ENCODE measurements at places on chromosomes 3 and 15.

- ATAC-seq = no peak
Measured at GRCh38 chr3:158104431-158104921, 1.7 kb downstream of the SHOX2 start.

GRCh38 chr3:176906046-176906905 lies 291.0 kb downstream of the TBL1XR1 start:
- ATAC-seq = no peak

DNA sequence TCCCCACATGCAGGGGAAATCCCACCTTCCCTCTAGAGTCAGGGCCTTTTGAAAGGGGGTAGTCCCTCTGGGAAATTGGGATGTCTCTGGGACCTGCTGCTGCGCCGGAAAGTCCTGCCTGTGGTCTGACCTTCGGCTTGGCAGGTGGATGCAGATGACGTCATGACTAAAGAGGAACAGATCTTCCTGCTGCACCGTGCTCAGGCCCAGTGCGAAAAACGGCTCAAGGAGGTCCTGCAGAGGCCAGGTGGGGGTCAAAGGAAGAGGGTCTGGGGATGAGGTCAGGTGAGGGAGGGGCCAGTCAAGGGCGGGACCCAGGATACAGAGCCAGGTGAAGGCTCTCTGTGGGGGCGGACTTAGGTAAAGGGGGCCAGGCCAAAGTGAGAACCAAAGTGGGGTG lies 16.2 kb downstream of the PTH1R start:
- ATAC-seq = no peak

DNA sequence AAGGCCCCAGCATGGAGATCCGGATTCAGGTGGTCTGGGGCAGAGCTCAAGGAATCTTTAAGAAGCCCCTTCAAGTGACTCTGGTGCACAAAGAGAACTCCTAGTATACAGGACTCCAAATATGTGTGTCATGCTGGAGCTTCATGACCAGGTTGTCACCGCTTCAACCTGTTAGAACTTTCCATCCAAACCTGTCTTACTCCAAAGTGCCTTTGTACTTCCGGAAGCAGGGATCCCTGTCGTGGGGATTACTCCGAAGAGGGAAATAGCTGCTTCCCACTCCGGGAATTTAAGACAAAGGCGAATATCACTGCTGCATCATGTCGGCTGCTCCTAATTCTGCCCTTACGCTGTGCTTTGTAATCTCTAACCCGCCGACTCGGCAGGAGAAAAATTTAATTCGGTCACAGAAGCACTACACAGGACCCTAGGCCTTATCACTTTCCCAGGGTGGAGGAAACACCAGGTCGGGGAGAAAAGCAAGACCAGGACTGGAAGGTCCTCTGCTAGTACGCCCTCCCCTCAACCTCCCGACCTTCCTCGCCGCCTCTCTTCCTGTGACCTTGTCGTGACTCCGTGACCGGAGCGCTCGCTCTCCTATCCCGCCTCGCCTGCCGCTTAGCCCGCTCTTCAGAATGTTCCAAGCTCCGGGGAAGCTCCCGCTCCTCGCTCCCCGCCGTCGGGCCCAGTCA lies 730 bp downstream of the HIGD1A start:
- peak; percentile 17 for ATAC-seq

DNA sequence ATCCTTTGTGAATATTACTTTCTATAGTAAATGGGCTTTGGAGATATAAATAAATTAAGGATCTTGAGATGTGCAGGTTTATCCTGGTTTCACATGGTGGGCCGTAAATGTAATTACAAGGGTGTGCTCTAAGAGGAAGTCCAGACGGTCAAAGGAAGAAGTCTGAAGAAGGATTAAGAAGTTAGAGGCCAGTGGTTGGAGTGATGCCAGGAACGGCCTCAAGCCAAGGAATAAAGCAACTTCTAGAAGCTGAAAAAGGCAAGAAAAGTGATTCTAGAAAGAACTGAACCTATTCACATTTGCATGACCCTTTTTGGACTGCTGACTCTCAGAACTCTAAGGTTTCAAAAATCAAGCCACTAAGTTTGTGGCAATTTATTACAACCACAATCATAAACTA lies 981.3 kb upstream of the ALCAM start:
- ATAC-seq = no peak

DNA sequence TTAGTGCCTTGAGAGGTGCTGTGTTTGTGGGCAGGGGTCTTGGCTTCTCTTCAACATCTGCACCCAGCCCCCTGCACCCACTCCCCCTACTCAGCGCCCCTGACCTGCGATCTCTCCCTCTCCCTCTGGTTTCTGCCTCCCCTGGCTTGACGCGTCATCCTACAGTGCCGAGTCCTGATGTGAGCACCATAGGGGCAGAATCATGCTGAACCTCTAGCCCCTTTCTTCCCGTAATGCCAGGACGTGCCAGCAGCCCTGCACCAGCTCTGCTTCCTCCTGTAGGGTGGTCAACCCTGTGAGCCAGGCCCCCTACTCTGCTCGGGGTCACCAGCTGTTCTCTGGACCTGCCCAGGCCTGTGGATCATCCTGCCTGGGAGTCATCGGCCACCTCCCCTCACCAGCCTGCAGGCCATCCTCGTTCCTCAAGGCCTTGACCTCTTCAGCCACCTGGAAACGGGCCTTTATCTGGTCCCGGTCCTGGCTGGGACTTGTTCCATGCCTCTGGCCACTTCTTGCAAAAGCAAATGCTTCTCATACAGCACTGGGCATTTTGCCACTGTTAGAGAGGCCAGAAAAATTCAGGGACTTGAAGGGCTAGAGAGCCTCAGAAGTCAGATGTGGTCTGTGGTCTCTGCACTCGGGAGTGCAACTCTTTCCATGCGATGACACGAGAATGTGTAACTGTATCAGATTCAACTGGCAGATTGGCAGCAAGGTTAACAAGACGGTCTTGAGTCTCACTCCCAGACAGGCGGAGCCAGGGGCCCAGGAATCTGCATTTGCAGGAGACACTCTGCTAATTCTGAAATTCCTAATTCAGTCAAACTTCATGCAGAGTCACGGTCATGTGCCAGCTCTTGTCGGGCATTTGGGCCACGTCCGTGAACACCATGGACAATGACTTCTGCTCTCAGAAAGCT lies 16.7 kb upstream of the KLF15 start:
- no peak for ATAC-seq

GRCh38 chr15:39745415-39745814 lies 37.2 kb downstream of the FSIP1 start:
- ATAC-seq = no peak

DNA sequence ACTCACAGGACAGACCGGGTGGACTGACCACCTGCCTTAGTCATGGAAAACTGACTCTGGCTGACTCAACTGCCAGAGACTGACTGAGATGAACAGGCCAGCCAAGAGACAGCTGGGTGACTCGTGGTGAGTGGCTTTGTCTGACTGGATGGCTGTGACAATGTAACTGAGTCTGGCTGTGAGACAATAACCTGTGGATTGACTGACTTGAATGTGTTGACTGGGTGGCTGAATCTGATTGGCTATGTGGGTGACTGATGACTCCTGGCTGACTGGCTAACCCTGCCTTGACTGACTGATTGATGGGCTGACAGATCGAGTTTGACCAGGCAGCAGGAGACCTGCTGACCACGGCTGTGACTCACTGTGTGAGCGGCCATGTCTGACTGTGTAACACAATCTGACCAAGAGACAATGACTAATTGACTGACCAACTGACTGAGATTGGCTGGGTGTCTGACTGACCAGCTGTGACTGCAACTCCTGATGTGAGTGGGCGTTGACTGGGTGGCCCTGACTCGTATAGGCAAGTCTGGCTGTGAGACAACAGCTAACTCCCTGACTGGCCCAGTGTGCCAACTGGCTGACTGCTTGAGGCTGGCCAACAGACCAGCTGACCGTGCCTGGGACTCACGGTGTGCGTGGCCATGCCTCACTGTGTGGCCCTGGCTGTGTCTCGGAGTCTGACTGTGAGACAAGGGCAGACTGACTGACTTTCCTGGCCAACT lies 509.1 kb downstream of the SHQ1 start:
- ATAC-seq = no peak

- ATAC-seq = peak; percentile 49
Measured at GRCh38 chr3:24493746-24494617, 668 bp downstream of the THRB start.

- ATAC-seq = peak; percentile 81
Measured at GRCh38 chr3:196968233-196969133, at the start of gene PIGZ. TSS of gene PIGZ (minus strand) at chr3:196968833. CDS start at chr3:196952031, 16,802 bp downstream.

- no peak for ATAC-seq
Measured at GRCh38 chr3:62109534-62109933, 263.8 kb downstream of the FEZF2 start.

DNA sequence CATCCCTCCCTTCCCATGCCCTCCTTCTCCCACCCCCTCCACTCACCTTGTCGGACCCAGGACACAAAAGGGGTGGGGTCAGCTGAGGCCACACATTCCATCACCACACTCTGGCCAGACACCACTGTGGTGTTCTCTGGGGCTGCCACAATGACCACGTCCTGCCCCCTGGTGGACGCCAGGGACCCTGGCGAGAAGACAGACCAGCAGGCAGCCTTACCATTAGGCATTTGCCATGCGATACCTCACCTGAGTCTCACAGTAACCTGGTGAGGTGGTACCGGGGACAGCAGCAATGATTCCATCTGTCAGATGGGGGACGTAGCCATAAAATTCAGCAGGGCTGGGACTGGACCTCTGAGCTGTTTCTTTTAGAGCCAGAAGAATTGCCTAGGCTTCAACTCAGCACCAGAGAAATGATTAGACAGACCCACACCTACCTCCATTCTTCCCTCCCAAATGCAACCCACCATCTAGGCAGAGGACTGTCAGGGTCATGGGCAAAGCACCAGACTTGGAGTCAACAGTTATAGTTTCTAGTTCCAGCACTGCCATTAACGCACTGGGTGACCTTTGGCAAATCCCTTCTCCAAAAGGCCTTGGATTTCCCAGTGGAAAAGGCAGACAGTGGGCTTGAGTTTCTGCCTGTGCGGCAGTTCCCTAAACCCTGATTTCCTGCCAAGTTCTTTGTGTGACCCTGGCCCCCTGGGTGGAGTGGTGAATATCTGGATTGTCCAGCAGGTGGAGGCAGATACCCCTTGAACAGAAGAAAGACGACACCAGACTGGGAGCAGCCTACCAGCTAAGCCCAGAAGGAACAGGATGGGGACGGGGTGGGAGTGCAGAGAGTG lies 21.8 kb downstream of the IGDCC4 start:
- ATAC-seq = peak; percentile 78

DNA sequence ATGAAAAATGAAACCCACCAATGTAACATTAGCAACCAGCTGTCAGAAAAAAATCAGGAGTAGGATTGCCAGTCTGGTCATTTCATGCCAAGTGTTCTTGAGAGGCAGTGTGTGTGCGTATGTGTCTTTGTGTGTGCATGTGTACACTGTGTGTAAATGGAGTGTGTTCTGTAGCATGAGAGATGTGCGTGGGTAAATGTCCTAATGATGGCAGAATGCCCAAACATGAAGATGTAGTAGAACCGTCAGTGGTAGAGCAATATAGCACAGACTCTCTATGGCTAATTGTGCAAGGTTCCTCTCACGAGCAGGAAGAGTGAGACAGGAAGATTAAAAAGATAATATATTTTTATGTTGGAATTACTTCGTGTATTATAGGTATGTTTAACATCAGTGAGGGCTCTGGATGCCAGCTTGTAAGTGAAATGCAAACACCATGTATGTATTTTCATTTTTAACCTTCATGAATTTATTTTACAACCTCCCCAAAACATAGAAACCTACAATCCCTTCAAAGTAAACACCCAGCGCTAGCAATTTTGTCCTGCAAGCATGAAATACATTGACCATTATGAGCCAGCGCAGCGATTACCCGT lies 1038.7 kb downstream of the IGSF11 start:
- no peak for ATAC-seq

GRCh38 chr3:139937674-139938279 lies 2.8 kb downstream of the CLSTN2 start:
- no peak for ATAC-seq

DNA sequence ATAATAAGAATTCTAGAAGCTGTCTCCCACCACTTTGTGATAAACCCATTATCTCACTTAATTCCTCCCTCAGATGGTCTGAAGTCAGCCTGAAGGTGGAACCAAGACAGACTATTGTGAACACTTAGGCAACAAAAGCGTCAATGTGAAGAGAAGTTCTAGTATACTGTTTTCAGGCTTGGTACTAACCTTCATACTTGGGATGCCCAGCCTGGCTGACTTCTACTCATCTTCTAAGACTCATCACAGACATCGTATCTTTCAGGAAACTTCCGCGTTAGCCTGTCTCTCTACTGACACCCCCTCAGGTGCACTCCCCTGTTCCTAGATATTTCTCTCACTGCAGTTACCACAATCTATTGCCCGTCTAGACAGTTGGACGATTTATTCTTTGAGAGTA lies 201.2 kb downstream of the SATB1 start:
- ATAC-seq = peak; percentile 63

GRCh38 chr3:101091489-101091888 lies 98.3 kb upstream of the ABI3BP start:
- no peak for ATAC-seq

GRCh38 chr3:25888892-25889524 lies 99.1 kb downstream of the OXSM start:
- no peak for ATAC-seq

- ATAC-seq = no peak
Measured at GRCh38 chr3:19229086-19229485, 80.8 kb downstream of the KCNH8 start.

DNA sequence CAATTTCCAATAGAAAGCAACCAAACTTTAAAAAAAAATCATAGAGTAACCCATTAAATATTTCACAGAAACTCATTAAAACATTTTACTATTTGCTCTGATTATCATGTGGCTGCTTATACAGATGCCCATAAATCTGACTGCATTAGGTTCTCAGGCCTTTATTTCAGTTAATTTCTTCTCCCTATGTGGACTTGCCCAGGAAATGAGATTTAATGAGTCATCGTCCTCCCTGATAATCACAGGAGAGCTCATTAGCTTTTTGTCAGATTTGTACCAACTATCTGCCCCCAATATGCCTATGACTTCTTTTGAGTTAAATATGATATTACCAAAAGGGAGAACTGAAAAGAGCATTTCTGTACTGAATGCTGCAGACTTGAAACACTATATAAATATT lies 168.0 kb downstream of the FOXB1 start:
- ATAC-seq = no peak

- ATAC-seq = no peak
Measured at GRCh38 chr15:92417716-92418115, 24.0 kb downstream of the ST8SIA2 start.

DNA sequence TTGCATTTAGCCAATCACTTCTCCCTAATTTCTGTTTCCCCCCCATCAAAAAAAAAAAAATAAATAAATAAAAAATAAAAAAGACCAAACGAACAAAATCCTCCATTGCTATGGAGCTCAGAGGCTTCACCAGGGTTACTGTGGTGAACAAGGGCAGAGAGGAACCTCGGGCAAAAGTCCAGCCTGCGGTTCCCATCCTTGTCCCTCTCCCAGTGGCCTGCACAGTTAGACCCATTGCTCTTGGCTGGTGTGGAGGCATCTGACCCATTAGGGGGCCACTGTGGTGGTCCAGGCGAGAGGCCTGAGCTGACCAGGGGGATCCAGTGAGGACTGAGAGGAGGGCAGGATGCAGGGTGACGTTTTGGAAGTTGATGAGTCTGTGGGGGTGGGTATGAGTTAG lies 18.8 kb downstream of the CORO2B start:
- no peak for ATAC-seq

- ATAC-seq = no peak
Measured at GRCh38 chr3:133973249-133973980, 56.3 kb downstream of the SLCO2A1 start.

- peak; percentile 55 for ATAC-seq
Measured at GRCh38 chr3:104520228-104520655, 846.5 kb upstream of the ALCAM start.

GRCh38 chr3:35296533-35296932 lies 342.8 kb upstream of the ARPP21 start:
- no peak for ATAC-seq

All from stimulated activated memory B cell treated with anti-CD40 and anti-IgM and Interleukin-4, amounts not matched to agents 10 μg/mL and 1 μg/mL and 100 μg/mL, for 72 hours (primary cell).